Activated T-helper 17 cell treated with anti-CD3 and anti-CD28 coated beads, Interleukin-2, amount 50 U/mL, for 72 hours (primary cell): ENCODE measurements at places on chromosomes 6 and 20.

- no peak for ATAC-seq
These were observed 427.4 kb upstream of the JAG1 start for GRCh38 chr20:11101243-11101642.

DNA sequence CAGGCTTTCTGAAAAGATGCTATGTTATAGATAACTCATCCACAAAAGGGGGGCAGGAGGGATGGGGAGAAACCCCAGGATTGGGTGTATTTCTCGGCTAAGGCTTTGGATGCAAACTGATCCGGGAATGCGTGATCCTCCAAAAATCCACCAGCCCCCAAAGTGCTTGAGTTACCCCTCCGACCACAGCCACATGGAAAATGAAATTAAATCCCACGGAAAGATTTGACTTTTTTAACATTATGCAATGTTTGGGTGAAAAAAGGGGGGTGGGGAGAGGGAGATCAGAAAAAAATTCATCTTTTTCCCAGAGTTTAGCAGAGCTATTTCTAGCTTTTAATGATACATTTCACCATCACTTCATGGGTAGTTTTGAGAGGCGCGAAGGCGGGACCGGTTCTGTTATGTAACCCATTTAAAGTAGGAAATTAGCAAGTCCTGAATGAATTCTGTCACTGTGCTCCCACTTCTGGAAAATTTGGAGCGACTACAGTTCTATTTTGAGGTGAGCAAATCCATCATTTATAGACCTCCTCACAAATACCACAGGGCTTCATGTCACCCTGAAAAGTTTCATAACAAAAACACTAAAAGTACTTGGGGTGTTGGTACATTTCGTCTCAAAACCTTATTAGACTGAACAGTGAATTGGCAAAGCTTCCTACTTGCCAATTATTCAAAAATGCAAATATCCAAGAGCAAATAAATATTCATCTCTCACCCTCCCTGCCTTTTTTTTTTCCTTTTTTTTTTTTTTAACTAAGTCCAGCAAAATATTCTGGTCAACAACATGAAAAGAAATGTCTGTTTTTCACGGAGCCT lies 51.9 kb upstream of the NFATC2 start:
- ATAC-seq: no peak

DNA sequence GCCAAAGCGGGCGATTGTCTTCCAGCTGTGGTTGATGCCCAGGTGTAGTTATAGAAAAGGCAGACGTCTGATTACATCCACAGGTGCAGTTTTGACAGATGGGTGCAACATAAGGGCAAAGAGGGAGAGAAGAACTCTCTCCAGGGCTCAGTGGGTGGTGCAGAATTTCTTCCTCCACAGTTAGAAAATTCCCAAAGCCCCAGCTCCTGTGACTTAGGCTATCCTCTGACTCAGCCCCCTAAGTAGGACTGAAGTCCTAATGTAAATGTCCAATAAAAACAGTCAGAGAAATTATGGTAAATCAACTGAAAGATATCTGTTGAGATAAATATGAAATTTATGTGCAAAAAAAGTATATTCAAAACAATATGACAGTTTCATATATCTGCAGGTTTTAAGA lies 31.4 kb downstream of the LYRM4 start:
- no peak for ATAC-seq

- no peak for ATAC-seq
These were observed 33.5 kb upstream of the SYNCRIP start for GRCh38 chr6:85676086-85676729.
